ENCODE measurements at places on chromosomes 1 and 21. TPM values are rescaled to one million over a fixed set of nuclear protein-coding genes. Genes with fewer than 3 reads are reported as not detected.

LHX8 gene
- total RNA-seq, result not detected

- DNase-seq, result no peak
Measured at GRCh38 chr1:28102189-28102588, 13.8 kb upstream of the EYA3 start.

DNA sequence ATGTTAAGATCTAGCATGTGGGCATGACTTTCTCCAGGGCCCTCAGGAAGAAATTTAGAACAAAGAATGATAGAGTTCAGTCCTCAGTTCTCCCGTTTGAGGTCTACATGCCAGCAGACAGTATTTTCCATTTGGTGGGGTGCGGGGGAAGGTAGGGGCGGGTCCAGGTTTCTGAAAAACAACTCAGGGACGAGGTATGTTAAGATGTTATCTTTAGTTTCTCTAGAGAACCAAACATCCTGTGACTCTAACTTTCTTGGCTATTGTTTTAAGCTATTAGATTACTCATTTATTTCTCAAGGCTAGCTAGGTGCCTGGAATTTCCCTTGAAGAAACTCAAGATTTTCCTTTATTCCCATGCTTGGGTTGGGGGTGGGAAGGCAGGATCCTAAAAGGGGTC lies 42.3 kb upstream of the SYT14 start:
- DNase-seq, result no peak

DNA sequence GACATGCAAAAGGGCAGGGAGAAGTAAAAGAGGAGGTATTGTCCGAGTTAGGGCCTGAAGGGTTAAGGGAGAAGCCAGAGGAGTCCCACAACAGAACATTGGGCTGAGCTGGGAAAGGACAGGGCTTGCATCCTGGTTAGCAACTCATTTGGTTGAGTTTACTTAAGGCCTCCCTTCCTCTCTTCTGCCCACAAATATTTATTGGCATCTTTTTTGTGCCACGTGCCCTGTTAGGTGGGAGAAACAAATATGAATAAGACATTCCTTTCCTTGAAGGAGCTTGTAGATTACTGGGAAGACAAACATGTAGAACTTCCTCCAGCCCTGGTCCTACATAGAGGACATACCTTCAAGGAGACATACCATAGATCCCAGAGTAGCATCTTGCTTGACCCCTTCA lies 53.0 kb upstream of the PRELP start:
- DNase-seq, result no peak

DNA sequence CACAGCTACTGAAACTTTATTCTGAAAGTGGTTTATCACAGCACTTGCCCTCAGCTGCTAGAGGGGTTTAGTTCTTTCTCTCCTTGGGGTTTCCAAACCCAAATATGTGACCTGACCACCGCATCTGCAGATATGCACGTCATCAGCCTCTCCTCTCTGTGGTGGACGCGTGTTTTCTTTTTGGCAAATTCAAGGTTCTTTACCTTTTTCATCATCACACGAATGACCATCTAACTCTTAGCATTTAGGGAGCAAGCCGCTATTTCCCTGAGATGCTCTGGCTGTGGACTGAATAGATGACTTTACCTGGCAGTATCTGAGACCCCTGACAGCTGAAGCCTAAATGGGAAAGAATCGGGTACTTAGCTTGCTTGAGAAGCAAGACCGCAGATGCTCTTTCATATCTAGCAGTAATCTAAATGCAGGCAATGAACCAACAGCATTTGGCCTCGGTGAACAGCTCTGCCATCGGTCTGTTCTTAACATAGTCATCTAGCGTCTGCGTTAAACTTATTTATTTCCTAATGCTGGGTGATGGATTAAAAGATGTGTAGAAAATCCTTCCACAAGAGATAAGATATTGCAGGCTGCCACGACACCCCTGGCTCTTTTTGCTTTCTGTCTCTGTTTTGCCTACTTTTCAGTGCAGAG lies 463.4 kb downstream of the CAMTA1 start:
- no peak for DNase-seq

- DNase-seq, result peak; percentile 52
Measured at GRCh38 chr1:200258447-200259375, 151.1 kb downstream of the ZNF281 start.

- DNase-seq, result peak; percentile 14
Measured at GRCh38 chr1:15525050-15526020, 1.3 kb upstream of the DNAJC16 start.

- DNase-seq, result peak; percentile 86
Measured at GRCh38 chr1:46223472-46223943, 20.4 kb downstream of the LURAP1 start.
